Natural killer cell (primary cell): ENCODE measurements at places on chromosomes 5 and 9. TPM values are rescaled to one million over a fixed set of nuclear protein-coding genes. Genes with fewer than 3 reads are reported as not detected.
A peak's percentile ranks its signal among the peaks of the same experiment; 100 is the strongest.

GRCh38 chr5:60727033-60727679 is 27.2 kb upstream of the DEPDC1B start:
- DNase-seq = no peak
- H3K27me3 ChIP-seq = no peaks in the 10 kb centered on the region
- no peak overlapping the region for H3K4me3 ChIP-seq
- no peaks in the 10 kb centered on the region for H3K4me1 ChIP-seq

GRCh38 chr5:23507278-23507685 is at the start of gene PRDM9:
Gene PRDM9 (plus strand): TSS chr5:23507609. CDS start chr5:23509034, 1,425 bp downstream.
- no peak for DNase-seq
- H3K27ac ChIP-seq = no peak within 1 kb of the TSS

- no peak overlapping the region for H3K4me3 ChIP-seq
- H3K27me3 ChIP-seq = no peaks in the 10 kb centered on the region
- no peaks in the 10 kb centered on the region for H3K36me3 ChIP-seq
- peaks cover 7% of the 10 kb centered on the region for H3K4me1 ChIP-seq
- no peak for DNase-seq
Measured at GRCh38 chr5:94623877-94624276, 5.4 kb downstream of the SLF1 start.

GRCh38 chr9:124521142-124521541 is 13.9 kb upstream of the NR5A1 start:
- no peak overlapping the region for H3K4me3 ChIP-seq
- H3K4me1 ChIP-seq = no peaks in the 10 kb centered on the region
- DNase-seq = no peak
- H3K27ac ChIP-seq = no peak overlapping the region

The PTTG1 gene
- total RNA-seq = 14.8 TPM

The OMD gene
- total RNA-seq = not detected

- H3K36me3 ChIP-seq = no peaks in the 10 kb centered on the region
- H3K4me1 ChIP-seq = no peaks in the 10 kb centered on the region
- no peak for DNase-seq
- no peaks in the 10 kb centered on the region for H3K27me3 ChIP-seq
- H3K4me3 ChIP-seq = no peak overlapping the region
Measured at GRCh38 chr5:166709691-166710090, 1581.8 kb upstream of the WWC1 start.

The RLN1 gene
- 1.9 TPM for total RNA-seq

DNA sequence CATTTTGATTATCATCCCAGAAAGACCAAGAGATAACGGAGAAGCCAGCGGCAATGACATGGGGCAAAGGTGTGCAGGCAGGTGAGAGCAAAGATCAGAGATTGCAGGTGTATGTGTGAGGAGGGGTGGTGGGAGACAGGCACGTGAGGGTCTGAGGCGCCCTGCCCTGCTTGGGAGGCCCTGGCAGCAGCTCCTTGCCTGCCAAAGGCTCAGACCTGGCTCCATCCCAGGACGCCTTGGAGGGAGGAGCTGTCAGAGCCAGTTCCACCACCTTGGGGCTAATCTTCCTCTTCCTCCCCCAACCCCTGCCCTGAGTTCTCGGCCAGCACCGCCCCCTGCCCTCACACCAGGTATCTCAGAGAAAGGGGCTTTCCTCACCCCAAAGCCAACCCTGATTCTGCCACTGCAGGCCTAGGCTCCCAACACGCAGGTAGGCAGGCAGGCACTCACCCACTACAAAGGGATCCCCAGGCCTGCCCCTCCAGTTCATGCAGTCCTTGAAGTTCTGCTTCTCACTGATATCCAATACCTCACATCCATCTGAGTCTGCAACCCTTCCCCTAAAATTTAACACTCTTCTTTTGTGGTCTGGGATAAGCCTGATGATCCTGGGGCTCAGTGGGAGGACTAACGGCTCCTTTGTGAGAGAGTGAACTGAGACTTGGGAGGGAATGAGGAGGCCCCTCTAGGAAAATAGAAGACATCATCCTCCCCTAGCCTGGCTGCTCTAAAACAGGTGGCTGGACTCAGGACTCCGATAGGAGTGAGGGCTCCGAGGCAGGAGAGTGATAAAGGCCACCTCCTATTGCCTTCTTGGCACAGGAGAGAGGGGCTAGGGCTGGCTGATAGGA is 1.8 kb downstream of the AQP3 start:
- peak overlapping the region; percentile 73 for H3K27ac ChIP-seq
- H3K36me3 ChIP-seq = no peaks in the 10 kb centered on the region
- peak; percentile 76 for DNase-seq

- H3K4me1 ChIP-seq = no peaks in the 10 kb centered on the region
- no peak overlapping the region for H3K27ac ChIP-seq
- no peak for DNase-seq
- H3K36me3 ChIP-seq = no peaks in the 10 kb centered on the region
- H3K4me3 ChIP-seq = no peak overlapping the region
- peaks cover 12% of the 10 kb centered on the region for H3K27me3 ChIP-seq
Measured at GRCh38 chr5:7391814-7392692, 3.9 kb upstream of the ADCY2 start.

- H3K4me1 ChIP-seq = peaks cover 27% of the 10 kb centered on the region
- H3K36me3 ChIP-seq = peaks cover 51% of the 10 kb centered on the region
- no peak overlapping the region for H3K27ac ChIP-seq
- H3K27me3 ChIP-seq = no peaks in the 10 kb centered on the region
- H3K4me3 ChIP-seq = no peak overlapping the region
- no peak for DNase-seq
Measured at GRCh38 chr9:121322737-121323448, 47.2 kb downstream of the STOM start.

GRCh38 chr9:13484186-13484585 is 204.7 kb upstream of the MPDZ start:
- H3K27me3 ChIP-seq = no peaks in the 10 kb centered on the region
- no peaks in the 10 kb centered on the region for H3K4me1 ChIP-seq
- H3K27ac ChIP-seq = no peak overlapping the region
- no peak overlapping the region for H3K4me3 ChIP-seq
- H3K36me3 ChIP-seq = no peaks in the 10 kb centered on the region

The PPP3R2 gene
- not detected for total RNA-seq

The ZDHHC11B gene
- total RNA-seq = 0.85 TPM

- H3K4me1 ChIP-seq = no peaks in the 10 kb centered on the region
- no peak overlapping the region for H3K27ac ChIP-seq
- no peak overlapping the region for H3K4me3 ChIP-seq
- H3K36me3 ChIP-seq = no peaks in the 10 kb centered on the region
- peaks cover 1% of the 10 kb centered on the region for H3K27me3 ChIP-seq
- no peak for DNase-seq
Measured at GRCh38 chr9:96883922-96884321, 29.6 kb upstream of the ZNF782 start.
